ENCODE measurements at places on chromosomes 3 and 15.
A peak's percentile ranks its signal among the peaks of the same experiment; 100 is the strongest.

DNA sequence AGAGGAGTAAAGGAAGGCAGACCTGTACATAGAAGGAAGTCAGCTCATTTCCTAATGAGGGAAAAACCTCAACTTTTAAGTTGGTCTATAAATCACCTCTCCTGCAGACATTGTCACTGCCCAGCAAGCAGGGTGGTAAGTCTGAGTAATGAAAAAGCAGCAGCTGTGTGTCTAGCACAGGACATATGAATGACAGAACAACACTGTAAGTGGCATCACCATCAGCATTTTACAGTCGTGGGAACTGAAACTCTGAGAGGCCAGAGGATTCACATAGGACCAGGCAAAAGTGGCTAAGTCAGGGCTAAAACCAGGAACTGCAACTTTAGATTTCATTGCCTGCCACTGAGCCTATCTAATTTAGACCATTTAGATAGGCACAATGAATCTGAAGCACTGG lies 235.6 kb downstream of the CLSTN2 start:
- DNase-seq, result no peak

DNA sequence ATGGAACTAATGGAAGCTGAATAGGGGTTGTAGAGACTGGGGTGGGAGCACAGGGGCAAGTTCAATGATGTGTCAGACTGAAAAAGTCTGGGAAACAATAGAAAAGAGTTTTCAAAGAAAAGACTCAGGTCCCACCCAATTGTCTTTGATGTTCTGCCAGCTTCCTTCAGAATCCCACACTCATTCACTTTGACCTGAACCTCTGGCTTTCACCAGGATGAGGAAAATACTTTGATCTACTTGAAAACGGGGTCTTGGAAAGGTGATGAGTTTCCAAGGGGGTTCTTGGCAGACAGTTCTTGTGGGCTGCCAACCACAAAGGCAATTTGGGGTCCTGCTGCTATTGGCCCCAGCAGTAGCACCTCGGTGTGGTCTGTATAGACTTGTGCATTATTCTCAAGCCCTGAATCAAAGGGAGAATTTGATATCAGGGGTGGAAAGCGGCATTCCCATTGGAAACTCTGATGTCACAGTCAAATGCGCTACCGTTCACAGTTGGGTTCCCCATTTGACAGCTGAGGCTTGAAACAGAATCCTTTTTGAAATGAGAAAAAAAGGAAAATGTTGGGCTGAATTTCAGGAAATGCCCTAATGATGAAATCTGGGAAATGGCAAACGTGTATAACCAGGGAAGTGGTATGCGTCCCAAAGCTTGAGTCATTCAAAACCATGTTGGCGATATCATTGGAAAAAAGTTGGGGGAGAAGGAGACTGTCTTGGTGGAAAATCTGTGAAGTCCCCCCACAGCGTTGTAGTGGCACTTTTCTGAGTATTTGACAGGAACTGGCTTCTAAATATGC lies 229.2 kb upstream of the LRTM1 start:
- DNase-seq, result no peak

DNA sequence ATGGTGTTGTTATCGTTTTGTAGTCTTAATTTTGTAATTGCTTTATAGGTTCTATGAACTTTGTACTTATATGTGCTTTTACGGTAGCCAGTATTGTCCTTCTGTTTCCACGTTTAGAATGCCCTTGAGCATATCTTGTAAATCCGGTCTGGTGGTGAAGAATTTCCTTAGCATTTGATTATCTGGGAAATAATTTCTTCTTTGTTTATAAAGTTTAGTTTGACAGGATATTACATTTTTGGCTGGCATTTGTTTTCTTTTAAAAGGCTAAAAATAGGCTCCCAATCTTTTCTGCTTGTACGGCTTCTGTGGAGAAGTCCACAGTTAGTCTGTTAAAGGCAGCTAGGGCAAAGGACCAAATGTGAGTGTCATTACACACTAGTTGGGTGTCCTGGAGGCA lies 36.7 kb downstream of the SPESP1 start:
- DNase-seq, result no peak

DNA sequence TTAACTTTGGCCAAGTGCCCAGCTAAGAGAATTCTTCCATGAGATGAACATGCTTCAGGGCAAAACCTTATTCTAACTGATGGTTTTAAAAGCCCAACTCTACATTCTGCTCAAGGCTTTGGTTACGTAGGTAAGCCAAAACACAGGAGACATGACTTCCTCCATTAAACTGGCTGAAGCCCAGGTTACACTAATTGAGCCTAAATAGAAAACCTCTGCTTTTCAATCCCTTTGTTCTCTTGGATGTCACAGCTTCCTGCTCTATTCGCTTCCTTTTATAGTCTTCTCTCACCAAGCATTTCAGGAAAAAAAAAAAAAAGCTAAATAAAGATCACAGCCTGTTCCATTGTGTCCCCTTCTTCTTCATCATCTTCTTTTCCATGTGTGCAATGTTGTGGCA lies 420.4 kb downstream of the TIGIT start:
- DNase-seq, result no peak

DNA sequence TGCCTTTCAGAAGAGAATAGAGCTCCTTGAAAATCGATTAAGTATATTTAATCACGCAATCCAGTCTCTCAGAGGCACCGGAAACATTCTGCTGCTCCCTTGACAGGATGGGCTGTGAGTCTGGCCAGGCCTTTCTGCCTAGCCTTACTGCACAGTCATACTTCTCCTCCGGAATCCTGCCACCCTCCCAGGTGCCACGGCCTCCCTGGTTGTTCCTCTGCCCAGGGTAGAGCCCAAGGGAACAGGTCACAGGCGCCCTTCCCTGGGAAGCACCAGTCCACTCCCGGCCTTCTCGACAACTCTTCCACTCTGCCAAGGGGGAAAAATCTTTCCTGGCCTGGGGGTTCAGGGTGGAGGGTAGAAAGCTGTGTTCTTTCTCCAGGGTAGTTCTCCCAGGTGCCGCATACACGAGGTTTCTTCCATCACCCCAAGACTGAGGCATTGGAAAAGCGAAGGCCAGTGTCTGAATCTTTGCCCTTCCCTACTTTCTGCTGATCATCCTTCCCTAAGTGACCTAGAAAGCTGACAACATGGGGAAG lies 17.4 kb upstream of the SYNM start:
- DNase-seq, result no peak

DNA sequence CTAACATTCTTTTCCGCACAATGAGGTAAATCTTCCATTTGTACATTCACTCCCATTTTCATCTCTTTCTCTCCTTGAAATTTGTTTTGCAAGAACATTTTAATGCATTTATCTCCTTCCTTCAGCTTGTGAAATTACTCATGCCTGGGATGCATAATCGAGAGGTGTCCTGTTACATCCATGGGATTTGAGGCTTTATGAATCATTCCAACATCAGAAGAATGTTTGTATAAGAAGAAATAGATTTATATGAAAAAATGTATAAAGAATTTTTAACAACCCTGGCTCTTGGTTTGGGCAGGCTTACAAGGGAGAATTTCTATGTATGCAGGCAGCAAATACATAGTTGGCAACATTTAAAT lies 93.2 kb upstream of the MBNL1 start:
- DNase-seq, result peak; percentile 38

GRCh38 chr3:132254076-132254755 lies 63.0 kb upstream of the ACP3 start:
- no peak for DNase-seq

DNA sequence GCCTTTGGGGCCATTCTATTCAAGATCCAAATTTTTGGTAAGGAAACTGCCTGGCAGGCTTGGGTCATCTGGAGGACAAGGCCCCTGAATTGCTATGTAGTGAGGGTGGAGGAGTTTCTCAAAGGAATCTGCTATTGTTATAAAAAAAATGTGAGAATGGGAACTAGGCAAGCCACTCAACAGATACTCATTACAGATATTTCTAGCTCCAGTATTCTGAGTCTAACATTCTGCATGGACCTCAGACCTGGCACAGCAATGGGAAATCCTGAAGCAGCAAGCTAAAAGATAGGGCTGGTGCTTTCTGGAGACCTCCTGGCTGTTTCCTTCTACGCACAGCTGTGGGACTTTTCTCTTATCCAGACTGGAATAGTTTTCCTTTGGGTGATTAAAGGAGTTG lies 430.7 kb upstream of the RBMS3 start:
- no peak for DNase-seq

- no peak for DNase-seq
Measured at GRCh38 chr3:16369276-16369675, 104.3 kb downstream of the OXNAD1 start.

- no peak for DNase-seq
Measured at GRCh38 chr3:189954733-189955665, 165.7 kb downstream of the P3H2 start.

- no peak for DNase-seq
Measured at GRCh38 chr15:91549581-91549980, 303.9 kb upstream of the SLCO3A1 start.

DNA sequence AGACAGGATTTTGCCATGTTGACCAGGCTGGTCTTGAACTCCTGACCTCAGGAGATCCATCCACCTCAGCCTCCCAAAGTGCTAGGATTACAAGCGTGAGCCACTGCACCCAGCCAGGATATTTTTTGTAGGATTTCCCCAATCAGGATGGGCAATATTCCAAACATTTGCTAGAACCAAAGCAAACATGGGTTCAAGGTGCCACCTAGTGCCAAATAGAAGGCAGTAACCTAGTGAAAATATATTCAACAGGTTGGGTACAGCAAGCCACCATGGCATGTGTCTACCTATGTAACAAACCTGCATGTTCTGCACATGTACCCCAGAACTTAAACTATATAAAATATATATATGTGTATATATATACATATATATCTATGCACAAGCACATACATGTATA lies 185.9 kb upstream of the CADM2 start:
- DNase-seq, result peak; percentile 25

- no peak for DNase-seq
Measured at GRCh38 chr3:87351937-87352336, 75.6 kb upstream of the POU1F1 start.

- no peak for DNase-seq
Measured at GRCh38 chr3:59605318-59605717, 555.5 kb upstream of the CFAP20DC start.

- DNase-seq, result no peak
Measured at GRCh38 chr3:197196192-197196591, 102.2 kb downstream of the DLG1 start.

- no peak for DNase-seq
Measured at GRCh38 chr15:26433818-26434217, 339.0 kb downstream of the GABRB3 start.

DNA sequence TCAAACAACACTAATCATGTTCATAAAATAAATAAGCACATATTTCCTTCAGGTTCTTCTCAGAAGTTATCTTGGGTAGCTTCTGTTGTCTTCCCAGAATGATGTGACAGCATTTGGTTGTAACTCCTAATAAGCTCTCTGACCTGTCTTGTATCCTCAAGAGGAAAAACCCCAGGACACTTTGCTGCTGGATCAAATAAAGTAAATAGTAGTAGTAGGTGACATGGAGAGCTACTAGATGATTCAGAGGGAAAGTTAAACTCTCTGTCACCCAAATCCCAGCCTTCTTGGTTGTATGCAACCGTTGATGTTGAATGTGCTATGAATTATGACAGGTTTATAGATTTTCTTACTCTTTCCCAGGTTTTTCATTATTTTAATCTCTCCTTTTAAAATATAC lies 143.0 kb downstream of the ARPP21 start:
- DNase-seq, result no peak

DNA sequence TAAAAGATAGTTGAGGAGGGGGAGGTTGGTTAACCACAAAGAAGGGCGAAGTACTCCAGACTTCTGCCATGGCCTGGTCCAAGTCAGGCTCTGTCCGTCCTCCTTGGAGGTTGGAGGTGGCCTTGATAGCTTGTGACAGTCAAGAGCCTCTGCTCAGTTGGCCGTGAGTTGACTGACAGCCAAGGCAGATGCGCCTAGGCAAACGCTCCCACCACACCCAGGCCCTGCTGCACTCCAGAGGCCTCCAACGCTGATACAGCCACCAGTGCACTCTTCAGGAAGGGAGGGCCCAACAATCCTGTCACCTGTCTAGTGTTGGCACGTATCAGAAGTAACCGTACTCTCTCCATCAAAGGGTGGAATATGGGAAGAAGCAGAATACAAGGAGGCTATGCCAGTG lies 9.3 kb downstream of the RBPMS2 start:
- DNase-seq, result no peak

GRCh38 chr15:57827971-57828370 lies 121.5 kb downstream of the POLR2M start:
- no peak for DNase-seq

All from COLO829 (cell line).